NCI-H748 treated with DMSO at 0.1 percent for 48 hours (cell line): ENCODE measurements at places on chromosomes 7 and 10.

- DNase-seq: no peak
Measured at GRCh38 chr7:45183711-45184210, 26.2 kb downstream of the RAMP3 start.

DNA sequence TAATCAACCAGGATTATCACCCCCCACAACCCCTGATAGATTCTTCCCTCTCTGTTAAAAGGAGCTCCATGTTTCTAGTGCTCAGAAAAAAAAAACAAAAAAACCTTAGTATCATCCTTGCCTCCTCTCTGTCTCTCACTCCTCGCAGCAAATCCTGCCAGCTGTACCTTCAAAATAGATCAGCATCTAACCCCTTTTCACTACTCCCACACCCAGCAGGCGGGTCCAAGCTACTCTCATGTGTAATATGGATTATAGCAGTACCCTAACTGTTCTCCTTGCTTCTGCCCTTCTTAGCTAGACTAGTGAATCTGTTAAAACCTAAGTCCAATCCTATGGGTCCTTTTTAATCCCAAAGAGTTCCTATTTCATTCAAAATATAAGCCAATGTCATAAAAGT, 667.4 kb downstream of the MAGI2 start:
- DNase-seq: no peak

DNA sequence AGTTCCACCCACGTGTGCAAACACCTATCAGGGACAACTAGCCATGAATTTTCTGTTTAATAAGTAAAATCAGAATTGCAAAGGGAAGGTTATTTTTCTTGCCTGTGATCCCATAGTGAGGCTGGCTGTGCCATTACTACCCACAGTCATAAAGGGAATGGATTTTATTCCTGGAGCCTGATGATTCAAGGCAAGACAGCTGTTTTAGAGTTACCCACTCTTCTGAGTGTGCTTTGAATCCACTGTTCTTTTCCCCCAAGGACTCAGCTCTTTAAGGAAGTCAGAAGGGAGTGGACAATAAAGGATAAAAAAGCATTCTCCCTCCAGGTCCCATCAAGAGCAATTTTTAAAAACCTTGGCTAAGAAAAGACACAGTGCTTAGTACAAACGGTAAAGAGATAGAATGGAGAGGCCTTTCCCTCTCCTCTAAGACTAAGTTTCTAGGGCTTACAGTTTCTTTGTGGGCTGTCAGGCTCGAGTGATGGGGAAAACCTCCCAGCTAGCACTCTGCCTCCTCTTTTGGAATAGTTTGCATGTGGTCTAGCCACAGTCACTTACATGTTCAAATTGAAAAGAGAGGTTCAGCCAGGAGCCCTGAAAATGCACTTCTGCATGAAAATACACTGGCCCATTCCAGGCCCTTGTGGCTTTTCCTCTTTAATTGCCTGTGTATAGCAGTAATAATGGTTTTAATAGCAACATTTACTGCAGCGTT, 5.1 kb upstream of the LRRC4 start:
- DNase-seq: no peak

DNA sequence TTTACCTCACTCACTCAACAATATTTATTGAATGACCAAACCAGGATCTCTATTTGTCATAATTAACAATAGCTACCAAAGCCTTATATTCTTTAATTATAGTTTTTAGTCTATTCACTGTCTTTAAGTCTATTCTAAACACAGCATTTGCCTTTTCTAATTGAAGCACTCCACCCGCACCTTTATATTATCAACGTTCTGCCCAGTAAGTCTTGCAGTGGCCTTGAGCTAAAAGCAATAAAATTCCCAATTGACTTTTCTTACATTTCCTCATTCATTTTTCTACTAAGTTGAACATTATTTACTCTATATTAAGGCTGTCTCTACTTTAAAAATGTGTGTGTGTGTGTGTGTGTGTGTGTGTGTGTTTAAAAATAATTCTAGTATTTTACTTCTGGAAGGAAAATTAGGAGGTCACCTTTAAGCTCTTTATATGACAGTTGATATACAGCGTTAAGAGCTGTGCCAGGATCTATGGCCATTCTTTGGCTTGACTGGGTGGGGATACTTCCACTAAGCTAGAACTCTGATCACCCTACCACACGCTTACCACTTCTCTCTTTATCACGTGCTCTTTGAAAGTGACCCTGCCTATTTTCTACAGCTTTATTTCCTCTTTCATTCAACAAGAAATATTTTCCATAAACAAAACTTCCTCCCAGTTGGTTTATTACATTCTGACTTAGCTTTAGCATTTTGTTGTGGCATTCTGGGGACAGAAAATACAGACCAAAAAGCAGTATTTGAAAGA, 8.8 kb downstream of the PAPSS2 start:
- DNase-seq: no peak

- no peak for DNase-seq
Measured at GRCh38 chr10:125593644-125594043, 89.3 kb downstream of the TEX36 start.
